ENCODE measurements at places on chromosomes 1 and 21. TPM values are rescaled to one million over a fixed set of nuclear protein-coding genes. Genes with fewer than 3 reads are reported as not detected.

C1QC gene
- total RNA-seq: 0.58 TPM

GBP6 gene
- 0.21 TPM for total RNA-seq

CELA2B gene
- total RNA-seq: not detected

OR2L3 gene
- total RNA-seq: not detected
